DMS 273 treated with DMSO at 0.1 percent for 48 hours (cell line): ENCODE measurements at places on chromosomes 7 and 10.

DNA sequence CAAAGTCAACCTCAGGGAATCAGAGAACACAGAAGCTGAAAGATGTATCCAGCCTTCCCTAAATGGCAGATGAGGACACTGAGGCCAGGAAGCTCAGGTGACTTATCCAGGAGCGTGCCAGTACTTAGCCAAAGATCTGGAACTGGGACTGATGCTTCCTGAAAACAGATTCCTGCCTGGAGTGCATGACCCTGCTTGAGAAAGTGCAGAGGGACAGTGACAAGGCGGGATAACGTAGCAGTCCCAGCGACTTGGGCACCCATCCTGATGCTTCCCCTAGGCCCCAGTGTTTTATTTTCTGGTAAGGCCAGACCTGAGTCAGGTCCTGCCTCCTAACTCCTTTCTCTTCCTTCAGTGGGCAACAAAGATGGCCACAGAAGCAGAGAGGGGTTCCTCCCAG, 48.6 kb downstream of the KIAA1217 start:
- no peak for DNase-seq

DNA sequence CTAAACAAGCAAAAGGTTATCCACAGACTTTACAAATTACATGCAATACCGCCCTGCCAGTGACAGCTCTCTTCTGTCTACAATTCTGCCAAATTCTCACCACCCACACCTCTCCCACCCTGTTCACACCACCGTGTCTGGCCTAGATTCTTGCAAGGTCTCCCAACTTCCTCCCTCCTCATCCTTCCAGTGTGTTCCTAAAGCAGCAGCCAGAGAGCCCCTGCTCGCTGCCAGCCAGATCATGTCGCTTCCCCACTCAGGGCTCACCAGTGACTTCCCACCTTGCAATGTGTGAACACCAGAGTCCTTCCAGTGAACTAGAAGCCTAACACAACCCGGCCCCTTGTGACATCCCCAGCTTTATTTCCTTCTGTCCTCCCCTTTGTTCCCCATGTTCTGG, 121.6 kb downstream of the HECW1 start:
- no peak for DNase-seq

DNA sequence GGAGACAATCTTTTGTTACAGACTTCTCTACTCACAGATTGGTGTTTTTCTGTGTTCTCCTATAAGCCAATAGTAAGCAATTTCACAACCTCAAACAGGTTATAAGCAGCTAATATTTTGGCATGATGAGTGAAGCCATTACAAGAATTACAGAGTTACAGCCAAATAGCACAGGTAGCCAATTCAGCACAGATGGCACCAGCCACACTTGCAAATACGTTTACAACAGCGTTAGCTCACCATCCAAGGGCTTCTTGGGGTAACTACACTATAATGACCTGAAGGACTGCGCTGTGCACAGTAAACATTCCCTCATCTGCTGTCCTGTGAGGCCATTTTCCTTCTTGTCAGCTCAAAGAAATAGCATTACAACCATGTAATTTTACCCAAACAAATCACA, 428.6 kb downstream of the TCERG1L start:
- no peak for DNase-seq

GRCh38 chr7:146115851-146116520, 615 bp upstream of the CNTNAP2 start:
- DNase-seq, result peak; percentile 9

GRCh38 chr7:155945670-155946325, 133.5 kb upstream of the SHH start:
- no peak for DNase-seq

DNA sequence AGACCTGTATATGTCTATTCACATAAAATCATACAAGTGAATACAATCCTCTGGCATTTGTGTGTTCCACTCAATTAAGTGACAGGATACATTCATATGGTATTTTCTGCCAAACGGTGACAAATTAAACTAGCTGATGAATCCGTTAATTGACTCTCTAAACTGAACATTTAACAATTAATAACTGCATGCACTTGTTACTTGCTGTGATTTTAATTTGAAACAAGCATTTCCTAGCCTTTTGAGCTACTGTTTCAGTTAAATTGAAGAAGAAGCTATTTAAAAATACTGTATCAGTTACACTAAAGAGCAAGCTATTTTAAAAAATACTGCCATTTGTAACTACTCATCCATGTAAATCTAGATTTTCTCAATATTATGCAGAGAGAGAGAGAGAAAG, 67.4 kb downstream of the HTR7 start:
- no peak for DNase-seq

DNA sequence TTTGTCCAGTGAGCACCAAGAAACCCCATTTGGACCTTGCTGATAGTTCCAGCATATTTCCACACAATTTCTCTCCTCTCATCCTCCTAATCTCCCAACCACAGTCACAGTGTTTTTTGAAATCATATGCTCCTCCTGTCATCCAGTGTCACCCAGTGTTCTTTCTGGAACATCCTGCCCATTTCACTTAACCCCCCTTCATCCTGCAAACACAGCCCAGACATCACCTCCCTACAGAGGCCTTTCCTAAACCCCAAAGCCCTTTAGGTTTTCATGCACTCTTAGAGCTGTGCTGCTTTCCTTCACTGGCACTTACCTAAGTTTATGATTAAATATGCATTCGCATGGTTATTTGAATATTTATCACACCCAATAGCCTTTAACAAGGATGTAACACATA, 1158.0 kb upstream of the C7orf33 start:
- DNase-seq, result no peak

GRCh38 chr7:106855540-106856132, 9.4 kb upstream of the PIK3CG start:
- no peak for DNase-seq

- DNase-seq, result no peak
These were observed 6.6 kb downstream of the CPA5 start for GRCh38 chr7:130350945-130351790.

- DNase-seq, result no peak
These were observed 181.2 kb upstream of the KCND2 start for GRCh38 chr7:120091807-120092206.
